Activated T-cell treated with anti-CD3 and anti-CD28 coated beads for 48 hours (primary cell): ENCODE measurements at places on chromosomes 11 and 22.

GRCh38 chr11:44456544-44457300 is 108.7 kb upstream of the CD82 start:
- DNase-seq = no peak

GRCh38 chr22:30783021-30783420 is 88.3 kb downstream of the OSBP2 start:
- DNase-seq = no peak

- no peak for DNase-seq
These were observed 54.6 kb downstream of the POLD3 start for GRCh38 chr11:74646954-74647353.

- DNase-seq = no peak
These were observed 228.8 kb downstream of the BUD13 start for GRCh38 chr11:116543911-116544475.

GRCh38 chr22:46575911-46576555 is 38.6 kb upstream of the CELSR1 start:
- DNase-seq = no peak

GRCh38 chr11:69431893-69432738 is 49.3 kb upstream of the LINC01488 start:
- DNase-seq = no peak

DNA sequence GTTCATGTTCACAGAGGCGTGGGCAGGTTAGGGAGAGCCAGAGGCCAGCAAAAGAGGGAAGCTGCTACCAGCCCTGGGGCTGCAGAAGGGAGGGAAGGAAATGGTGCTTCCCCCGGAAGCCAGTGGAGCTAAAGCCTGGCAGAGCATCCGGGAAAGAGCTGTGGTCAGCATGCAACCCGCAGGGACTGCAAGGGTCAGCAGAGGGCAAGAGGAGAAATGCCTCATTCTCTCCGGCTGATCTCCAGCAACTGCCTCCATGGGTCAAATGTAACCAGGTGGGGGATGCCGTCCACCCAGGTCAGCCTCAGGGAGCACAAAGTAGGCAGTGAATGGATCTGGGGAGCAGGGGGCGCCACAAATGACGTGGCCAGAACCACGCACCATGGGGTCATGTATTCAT is 36.9 kb upstream of the PRR5 start:
- DNase-seq = no peak
